ENCODE measurements at places on chromosomes 16 and 17.
A peak's percentile ranks its signal among the peaks of the same experiment; 100 is the strongest.

GRCh38 chr16:56777482-56777881 lies 47.6 kb downstream of the NUP93 start:
- DNase-seq, result no peak

- DNase-seq, result peak; percentile 17
These were observed 9.5 kb downstream of the USP22 start for GRCh38 chr17:21033350-21033749.

DNA sequence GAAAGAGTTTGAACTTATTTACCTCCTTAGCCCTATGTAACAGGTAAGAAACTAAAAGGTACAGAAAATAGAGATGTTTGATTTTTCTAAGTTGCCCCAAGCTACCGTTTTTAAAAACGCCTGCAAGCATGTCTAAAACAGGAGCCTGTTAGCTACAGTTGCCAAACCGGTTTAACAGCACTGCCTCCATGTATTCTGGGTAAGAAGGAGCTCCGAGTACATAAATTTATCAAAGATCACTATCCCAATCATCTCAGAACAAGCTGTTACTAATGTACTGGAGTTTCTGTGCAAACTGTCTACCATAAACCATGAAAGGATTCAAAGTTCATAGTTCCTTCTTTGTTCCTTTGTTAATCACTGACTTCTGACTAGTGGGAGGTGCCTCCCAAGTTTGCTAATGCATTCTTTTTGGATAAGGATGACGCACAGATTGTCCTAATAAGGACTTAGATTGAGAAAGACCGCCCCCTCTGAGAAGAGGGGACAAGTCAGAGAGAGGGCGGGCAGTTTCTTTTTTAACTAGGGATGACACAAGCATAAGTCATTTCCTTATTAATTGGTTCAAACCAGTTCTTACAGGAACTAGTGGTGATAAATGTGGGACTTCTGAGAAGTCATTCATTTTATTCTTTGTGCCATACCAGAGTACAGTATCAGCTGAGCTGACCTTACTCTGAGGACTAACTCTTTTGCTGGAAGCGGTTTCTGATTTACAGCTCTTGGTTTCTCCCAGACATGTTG lies 55.3 kb downstream of the TUBD1 start:
- peak; percentile 96 for DNase-seq

- no peak for DNase-seq
These were observed 57.3 kb upstream of the BCO1 start for GRCh38 chr16:81181013-81181720.

GRCh38 chr16:26598061-26598460 lies 468.7 kb upstream of the C16orf82 start:
- peak; percentile 74 for DNase-seq

- DNase-seq, result no peak
These were observed 33.9 kb downstream of the FZD2 start for GRCh38 chr17:44591206-44591605.

DNA sequence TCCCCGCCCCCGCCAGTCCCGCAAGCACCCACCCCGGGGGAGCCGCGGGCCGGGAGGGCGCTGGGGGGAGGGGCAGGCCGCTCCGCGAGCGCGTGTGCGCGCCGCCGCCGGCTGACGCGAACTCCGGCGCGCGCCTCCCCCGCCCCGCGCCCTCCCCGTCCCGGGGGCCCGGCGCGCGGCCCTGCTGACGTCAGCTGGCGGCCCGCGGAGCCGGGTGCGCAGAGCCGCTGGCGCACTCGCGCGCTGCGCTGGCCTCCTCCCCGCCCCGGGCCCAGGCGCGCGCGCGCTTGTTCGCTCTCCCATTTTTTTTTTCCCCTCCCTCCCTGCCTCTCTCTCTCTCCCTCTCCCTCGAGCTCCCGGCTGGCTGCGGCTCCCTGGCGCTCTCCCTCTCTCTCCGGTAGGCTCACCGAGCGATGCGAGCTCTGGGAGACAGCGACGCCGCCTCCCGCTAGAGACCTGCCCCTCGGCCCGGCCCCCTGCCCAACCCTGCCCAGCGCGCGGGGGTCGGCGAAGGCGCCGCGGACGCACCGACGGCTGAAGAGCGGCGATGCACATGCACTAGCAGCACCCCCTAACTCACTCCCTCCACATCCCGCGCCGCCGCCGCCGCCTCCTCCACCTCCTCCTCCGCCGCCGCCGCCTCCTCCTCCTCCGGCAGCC lies at the start of gene GNAO1:
GNAO1 (plus strand) TSS at position 334 of the 660 bp plus-strand sequence. CDS start 747 bp downstream, outside the sequence.
- peak; percentile 65 for DNase-seq

GRCh38 chr17:69042308-69042707 lies 18.4 kb downstream of the ABCA9 start:
- DNase-seq, result no peak

- no peak for DNase-seq
These were observed 95.2 kb upstream of the AXIN2 start for GRCh38 chr17:65656390-65657250.

- no peak for DNase-seq
These were observed 33.3 kb downstream of the CMTM3 start for GRCh38 chr16:66637806-66638205.

DNA sequence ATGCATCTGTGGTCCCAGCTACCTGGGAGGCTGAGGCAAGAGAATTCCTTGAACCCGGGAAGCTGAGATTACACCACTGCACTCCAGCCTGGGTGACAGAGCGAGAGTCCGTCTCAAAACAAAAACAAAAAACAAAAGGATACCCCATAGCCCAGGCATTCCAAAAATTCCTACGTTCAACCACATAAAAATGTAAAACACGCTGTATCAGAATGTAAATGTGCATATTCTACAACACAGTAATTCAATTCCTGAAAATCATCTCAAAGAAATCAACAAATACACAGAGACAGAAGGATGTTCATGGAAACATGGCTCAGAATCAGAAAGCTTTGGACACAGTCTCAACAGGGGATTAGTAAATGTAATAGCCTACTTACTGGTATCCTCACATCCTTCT lies 33.0 kb downstream of the COG7 start:
- DNase-seq, result no peak

GRCh38 chr17:50256826-50257618 lies 17.2 kb upstream of the TMEM92 start:
- no peak for DNase-seq

DNA sequence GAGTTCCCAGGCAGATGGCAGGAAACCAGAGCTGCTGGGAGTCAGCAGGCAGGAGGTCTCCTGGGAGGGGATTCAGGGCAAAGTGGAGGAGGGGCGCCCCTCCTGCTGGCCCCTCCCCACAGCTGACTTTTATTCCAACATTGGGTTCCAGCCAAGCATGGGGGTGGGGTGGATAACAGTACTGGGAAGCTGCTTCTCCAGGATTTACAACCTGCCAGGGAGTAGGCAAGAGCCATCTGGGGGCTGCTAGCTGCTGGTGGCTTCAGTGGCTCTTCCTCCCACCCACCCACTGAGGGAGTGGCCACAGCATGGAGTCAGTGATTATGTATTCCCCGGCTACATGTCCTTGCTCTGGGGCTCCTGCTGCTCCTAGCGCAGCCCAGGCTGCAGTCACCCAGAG lies 36.8 kb downstream of the TMEM132E start:
- DNase-seq, result no peak

DNA sequence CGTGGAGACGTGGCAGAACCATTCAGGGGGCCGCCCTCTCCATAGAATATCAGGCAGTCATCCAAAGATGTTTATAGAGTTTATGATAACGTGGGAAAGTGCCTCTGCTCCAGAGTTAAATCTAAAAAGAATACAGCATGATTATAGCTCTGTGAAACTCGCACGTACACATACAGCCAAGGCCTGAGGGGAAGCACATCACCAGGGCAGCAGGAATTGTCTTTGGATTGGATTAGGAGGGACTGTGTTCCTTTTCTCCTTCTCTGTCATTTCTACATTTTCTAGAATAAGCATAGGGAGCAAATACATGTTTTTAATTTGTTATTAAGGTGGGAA lies 26.9 kb downstream of the EEF2K start:
- DNase-seq, result no peak

DNA sequence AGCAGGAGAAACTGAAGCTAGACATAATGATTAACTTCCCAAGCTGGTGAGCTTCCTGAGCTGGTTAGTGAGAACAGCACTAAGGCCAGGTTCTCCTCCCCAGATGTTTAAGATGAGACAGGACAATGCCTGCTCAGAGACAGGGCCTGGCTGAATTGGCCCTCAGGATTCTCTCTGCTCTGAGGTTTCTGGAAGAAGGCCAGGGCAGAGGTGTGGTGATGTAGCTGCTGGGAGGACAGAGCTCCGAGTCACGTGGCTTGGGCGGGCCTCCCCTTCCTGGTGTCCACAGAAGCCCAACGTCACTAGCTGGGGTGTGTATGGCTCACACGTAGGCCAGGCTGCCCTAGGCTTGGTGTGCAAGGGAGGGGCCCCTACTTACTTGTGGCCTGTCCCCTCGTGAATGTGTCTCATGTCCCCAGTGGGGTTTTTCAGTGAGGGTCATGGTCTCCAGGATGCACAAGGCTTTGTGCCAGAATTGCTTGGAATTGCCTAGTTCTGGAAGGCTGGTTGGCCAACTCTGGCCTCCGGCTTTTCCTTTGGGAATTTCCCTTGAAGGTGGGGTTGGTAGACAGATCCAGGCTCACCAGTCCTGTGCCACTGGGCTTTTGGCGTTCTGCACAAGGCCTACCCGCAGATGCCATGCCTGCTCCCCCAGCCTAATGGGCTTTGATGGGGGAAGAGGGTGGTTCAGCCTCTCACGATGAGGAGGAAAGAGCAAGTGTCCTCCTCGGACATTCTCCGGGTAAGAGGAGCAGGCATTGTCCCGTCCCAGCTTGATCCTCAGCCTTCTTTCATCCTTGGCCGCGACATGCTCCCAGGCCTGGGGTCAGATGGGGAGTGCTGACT lies 3.4 kb downstream of the NOD2 start:
- DNase-seq, result peak; percentile 69

DNA sequence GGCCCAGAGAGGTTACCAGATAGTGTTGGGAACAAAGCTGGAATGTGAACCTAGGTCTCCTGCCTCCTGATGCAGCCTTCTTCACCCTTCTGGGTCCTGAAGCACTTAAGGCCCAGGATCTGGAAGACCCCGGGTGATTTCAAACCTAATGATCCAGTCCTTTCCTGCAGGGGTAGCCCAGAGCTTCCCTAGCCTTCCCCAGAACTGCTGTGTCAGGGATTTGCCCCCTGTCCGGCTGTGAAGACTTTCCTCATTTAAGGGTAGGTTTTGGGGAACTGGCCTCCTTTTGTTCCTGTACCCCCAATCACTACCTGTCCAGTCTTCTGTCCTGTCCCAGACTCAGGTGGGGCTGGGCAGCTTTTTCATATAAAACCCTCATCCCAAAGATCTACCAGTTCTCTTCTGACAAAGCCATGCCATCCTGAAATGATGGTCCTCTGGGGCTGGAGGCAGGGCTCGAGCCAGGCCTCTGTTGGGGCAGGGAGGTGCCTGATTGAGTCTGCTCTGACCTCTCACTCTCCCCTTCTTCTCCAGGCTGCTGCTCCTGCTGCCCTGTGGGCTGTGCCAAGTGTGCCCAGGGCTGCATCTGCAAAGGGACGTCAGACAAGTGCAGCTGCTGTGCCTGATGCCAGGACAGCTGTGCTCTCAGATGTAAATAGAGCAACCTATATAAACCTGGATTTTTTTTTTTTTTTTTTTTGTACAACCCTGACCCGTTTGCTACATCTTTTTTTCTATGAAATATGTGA lies 1.3 kb downstream of the MT1X start:
- DNase-seq, result no peak

GRCh38 chr17:76036497-76037261 lies 9.6 kb upstream of the EVPL start:
- DNase-seq, result no peak

GRCh38 chr16:23523876-23524385 lies 13.6 kb upstream of the GGA2 start:
- no peak for DNase-seq

- DNase-seq, result no peak
These were observed 114.9 kb downstream of the PRKCA start for GRCh38 chr17:66417300-66417719.

DNA sequence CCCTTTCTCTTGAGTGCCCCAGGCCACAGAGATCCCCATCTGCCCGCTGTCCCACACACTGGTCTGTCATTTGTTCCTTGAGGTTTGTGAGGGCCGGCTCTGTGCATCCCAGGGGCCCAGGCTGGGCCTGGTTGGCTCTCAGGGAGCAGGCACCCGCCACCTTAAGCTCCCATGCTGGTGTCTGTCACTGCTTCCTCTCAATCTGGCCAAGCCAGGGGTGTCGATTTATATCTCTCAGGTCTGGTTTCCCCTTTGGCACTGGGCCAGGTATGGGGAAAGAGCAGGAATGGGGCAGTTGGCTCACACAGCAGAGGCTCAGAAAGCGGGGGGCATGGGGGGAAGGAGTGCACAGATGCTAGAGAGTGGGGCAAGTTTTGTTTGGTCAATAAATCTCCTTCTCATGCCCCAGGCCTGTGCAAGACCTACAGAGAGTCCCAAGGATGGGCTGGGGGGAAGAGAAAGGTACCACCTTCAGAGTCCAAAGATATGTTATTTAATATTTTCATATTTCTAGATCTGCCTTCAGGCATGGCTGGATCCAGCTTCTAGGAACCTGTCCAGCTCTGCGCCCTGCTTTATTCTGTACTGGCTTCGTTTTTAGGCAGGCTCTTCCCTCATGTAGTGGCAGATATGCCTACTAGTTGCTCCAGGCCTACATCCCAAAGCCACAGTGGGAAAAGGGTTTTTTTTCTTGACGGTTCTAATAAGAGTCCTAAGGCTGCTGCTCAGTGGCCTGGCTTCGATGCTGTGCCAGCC lies 34.3 kb downstream of the IL4R start:
- no peak for DNase-seq

DNA sequence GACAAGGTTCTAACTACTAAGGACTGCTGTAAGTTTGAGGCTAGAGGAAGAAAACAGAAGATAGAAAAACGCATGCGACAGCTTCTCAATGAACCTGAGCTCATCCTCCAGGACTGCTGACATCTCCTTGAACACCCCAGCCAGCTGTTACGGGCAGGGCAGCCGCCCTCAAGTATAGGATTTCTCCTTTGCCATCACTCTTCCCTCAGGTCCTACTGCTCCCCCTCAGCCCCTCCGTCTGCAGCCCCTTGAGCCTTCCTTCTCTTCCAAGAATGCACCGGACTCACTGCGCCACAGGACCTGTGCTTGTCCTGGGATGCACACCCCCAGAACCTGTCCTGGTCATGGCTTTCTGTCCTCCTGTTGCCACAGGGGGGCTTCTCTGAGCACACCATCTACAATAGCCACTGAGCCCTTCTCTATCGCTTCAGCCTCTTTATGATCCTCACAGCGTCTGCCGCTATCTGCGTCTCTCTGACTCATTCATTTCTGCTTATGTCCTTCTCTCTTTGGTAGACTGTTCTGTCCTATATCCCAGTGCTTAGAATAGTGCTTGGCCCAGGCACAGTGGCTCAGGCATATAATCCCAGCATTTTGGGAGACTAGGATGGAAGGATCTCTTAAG lies 15.7 kb upstream of the XYLT2 start:
- DNase-seq, result no peak

All from CD4-positive, alpha-beta T cell treated with Interleukin-15 for 4 hours (primary cell).